NCI-H1417 treated with DMSO at 0.1 percent for 48 hours (cell line): ENCODE measurements at places on chromosomes 3 and 15.

DNA sequence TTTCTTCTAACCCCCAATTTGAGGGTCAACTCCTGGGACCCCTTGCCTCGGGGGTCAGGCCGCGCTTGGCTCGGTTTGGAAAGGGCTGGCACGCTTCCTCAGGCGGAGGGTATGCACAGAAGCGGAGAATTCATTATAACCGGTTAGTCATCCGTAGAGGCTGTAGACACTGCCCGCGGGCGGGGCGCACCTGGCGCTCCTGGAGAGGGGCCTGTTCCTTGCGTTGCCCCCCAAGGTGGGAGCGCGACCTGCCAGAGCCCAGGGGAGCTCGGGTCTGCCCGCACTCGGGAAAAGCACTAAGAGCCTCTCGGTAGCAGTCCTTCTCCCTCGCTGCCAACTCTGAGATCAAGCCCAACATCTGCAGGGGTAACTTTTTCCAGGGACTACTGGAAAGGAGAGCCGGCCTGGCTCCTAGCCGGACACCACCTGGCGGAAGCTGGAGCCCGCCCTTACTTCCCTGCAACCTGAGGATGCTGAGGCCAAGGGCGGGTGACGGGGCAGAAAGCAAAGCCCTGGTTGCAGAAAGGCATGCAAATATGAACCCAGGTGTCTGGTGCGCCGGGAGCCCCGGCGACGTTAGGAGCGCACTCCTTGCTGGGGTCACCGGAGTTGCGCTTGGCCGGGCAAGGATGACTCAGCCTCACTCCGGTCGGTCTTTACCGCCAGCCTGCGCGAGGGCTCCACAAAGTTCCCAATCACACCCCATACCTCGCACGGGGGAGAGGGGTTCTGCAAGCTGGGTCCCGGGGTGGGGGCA lies 1.5 kb upstream of the CACNA2D3 start:
- no peak for DNase-seq

DNA sequence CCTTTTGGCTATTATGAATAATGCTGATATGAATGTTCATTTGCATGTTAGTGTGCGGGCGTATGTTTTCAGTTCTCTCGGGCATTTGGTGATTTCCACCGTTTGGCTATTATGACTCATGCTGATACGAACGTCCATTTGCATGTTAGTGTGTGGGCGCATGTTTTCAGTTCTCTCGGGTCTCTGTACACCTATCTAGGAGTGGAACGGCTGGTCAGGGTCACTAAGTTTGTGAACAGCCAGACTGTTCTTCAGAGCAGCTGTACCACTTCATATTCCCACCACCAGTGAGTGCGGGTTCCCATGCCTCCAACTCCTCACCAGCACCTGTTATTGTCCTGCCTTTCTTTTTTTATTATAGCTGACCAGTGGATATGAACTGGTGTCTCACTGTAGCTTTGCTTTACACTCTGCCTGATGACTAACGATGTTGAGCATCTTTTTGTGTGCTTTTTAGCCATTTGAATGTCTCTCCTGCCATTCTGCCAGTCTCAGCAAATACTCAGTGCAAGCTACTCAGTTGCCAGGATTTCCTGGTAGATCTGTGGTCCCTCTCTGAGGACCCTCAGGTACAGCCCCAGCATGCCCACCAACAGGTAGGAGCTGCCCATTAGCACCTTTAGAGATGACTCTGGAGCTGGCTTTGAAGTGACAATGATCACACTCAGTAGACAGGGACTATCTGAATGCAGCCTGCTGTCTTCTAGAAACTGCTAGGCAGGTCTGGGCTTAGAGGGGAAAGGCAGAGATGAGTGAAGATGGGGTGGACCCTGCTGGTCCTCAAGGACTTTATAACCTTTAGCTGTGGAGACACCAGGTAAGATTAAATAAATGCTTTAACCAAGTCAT lies 141.1 kb downstream of the XXYLT1 start:
- DNase-seq: no peak

- no peak for DNase-seq
Measured at GRCh38 chr15:35630985-35631384, 85.0 kb upstream of the DPH6 start.

GRCh38 chr3:86416334-86416733 lies 574.6 kb downstream of the VGLL3 start:
- DNase-seq: no peak

GRCh38 chr3:71046791-71047190 lies 536.7 kb downstream of the FOXP1 start:
- DNase-seq: no peak

- DNase-seq: no peak
Measured at GRCh38 chr15:50181969-50182218, at the start of gene SLC27A2. Gene SLC27A2 (plus strand): TSS chr15:50182196. CDS start chr15:50182428, 232 bp downstream.

DNA sequence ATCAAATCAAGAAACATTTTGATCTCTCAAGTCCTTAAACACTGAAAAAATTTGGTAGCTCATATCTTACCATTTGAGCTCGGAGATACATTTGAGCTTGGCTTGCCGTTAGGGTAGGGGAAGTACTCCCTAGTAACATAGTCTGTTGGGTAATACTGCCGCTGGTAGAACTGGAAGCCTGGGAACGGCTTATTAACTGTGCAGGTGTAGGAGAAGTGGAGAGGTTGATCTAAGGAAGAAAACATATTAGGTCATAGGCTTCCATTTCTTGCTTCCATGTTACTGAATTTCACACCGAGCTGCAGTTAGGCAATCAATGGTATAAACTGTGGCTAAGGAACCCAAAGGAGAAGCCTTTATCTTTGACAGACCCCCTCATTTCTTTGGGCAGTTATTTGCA lies 32.5 kb downstream of the PHC3 start:
- DNase-seq: no peak

DNA sequence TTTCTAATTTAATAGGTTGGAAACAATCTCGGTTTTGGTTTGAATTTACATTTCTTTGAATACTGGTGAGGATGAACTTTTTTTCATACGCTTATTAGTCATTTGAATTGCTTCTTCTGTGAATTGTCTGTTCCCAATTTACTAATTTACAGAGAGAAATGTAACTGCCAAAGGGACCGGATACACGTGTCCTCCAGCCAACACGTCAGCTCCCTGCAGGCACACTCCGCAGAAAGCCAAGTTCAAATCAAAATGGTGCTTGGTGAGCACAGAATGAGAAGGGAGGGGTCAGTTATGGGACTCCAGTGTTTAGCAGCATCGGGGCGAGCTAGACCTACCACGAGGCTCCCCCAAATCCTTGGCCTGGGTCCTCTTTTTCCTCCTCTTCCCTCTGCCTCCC lies 10.8 kb upstream of the TSEN2 start:
- DNase-seq: no peak

GRCh38 chr3:171755656-171756055 lies 54.6 kb downstream of the PLD1 start:
- no peak for DNase-seq

- no peak for DNase-seq
Measured at GRCh38 chr15:40095371-40096093, 13.1 kb downstream of the BMF start.

DNA sequence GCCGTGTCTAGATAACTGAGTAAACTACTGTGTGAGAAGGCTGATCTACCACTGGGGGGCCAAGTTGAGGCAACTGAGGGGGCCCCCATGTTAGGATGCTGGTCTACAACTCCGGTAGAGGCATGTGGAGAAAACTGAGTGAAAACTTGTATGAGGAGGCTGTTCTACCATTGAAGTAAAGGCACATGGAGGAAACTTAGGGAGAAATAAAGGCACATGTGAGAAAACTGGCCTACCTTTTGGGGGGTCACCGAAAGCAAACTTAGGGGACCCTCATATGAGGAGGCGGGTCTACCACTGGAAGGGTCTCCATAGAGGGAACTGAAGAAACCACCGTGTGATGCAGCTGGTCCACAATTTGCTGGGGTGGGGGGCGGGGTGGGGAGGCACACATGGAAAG lies 155.2 kb downstream of the FBLN2 start:
- no peak for DNase-seq

DNA sequence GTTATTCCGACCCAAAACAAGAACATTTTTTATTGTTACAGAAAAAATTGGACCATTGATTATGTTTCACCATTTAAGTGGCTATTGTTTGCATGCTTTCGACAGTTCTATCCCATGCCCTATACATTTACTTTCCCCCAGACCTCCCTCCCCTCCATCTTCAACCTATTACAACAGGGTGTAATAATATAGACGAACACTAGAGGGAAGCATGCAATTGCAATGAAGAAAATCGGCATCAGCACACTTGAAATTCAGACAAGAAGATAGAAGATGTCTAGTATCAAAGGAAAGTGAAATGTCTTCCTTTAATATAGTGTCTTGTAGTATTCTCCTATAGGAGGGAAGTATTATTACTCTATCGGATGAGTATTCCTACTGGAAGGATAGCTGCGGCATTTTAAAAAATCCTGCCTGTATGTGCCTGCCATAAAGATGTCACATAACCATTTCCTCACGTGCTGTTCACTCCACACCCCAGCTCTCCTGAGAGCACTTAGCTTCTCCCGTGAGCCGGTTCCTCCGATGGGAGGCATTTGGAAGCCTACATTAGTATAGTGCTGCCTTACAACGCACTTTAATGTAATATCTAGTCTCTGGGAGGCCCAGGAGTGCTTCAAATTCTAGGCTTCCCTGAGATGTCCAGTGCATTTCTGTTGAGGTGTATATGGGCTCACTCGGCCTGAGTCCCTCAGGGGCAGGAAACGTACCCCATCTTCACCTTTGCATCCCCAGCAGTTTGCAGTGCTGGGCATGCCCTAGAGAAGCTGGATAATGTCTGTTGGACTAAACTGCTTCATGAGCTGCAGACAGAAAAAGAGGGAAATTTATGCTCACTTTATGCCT lies 17.8 kb upstream of the ERICH6 start:
- peak; percentile 54 for DNase-seq

DNA sequence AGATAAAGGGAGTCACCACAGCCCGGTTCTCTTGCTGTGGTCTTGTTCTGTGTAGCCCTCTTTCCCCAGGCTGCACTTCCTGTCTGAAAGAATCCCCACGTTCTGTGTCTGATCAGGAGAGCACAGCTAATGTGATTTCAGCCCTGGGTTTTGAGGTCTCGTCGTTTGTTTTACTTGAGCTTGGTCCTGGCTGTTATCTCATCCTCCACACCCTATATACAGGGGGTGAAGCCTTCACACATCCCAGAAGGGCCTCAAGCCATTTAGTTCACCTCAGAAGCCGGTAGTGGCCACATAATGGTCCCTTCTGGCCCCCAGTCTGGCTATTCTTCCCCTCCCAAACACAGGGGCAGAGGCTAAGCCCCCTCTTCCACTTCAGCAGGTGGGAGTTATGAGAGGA lies 115.6 kb downstream of the PDE8A start:
- no peak for DNase-seq

GRCh38 chr3:108293858-108294257 lies 2.5 kb upstream of the HHLA2 start:
- no peak for DNase-seq

- no peak for DNase-seq
Measured at GRCh38 chr3:114850898-114851297, 296.2 kb downstream of the ZBTB20 start.

GRCh38 chr15:58036579-58036978 lies 28.9 kb downstream of the ALDH1A2 start:
- no peak for DNase-seq

DNA sequence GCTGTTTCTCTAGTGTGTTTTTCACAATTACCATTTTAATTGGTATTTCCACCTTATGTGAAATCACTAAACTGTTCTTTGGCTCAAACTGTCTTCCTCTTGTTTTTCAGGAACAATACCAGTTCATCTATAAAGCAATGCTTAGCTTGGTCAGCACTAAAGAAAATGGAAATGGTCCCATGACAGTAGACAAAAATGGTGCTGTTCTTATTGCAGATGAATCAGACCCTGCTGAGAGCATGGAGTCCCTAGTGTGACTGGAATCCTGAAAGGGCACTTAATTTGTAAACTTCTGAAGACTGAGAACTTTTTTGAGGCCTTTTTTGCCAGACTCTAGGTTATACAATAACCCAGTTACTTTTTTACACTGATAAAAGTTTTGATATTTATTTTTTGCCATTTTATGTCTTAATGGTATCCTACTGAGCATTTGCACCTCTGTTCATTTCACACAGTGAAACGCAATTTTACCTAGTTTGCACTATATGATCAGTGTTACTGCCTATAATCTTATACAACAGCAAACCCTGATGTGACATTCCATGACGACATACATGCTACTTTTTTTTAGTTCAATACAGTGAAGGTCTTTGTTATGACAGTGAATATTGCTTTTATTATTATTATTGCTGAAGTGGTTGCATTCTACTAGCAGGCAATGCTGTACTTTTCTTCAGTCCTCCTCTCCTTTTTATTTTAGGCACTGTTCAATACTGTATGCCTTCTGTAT lies 80.1 kb downstream of the FEZF2 start:
- DNase-seq: no peak

DNA sequence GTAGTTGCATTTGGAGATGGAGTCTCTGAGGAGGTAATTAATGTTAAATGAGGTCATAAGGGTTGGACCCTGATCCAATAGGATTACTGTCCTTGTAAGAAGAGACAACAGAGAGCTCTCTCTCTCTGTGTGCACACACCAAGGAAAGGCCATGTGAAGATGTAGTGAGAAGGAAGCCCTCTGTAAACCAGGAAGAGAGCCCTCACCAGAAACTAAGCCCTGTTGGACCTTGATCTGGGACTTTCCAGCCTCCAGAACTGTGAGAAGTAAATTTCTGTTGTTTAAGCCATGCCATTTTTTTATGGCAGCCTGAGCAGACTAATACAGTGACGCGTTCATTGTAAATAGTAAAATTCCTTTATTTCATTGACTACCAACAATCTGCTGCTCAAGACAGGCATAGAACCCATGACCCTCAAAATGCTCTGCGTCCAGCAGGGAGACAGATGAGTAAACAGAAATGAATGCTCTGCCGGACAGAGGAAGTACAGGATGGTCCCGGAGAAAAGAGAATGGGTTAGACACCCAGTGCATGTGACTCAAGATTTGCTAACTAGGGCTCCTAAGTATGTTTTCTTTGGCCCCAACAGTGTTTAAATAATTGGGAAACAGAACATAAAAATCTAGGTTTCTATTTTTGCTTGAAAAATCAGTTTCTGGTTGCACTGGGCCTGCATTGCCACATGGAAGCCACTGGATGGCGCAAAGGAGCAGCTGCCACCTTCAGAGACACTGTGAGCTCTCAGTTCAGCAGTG lies 37.9 kb upstream of the TNFAIP8L3 start:
- DNase-seq: no peak

- no peak for DNase-seq
Measured at GRCh38 chr3:123907720-123908119, 23.6 kb upstream of the MYLK start.

DNA sequence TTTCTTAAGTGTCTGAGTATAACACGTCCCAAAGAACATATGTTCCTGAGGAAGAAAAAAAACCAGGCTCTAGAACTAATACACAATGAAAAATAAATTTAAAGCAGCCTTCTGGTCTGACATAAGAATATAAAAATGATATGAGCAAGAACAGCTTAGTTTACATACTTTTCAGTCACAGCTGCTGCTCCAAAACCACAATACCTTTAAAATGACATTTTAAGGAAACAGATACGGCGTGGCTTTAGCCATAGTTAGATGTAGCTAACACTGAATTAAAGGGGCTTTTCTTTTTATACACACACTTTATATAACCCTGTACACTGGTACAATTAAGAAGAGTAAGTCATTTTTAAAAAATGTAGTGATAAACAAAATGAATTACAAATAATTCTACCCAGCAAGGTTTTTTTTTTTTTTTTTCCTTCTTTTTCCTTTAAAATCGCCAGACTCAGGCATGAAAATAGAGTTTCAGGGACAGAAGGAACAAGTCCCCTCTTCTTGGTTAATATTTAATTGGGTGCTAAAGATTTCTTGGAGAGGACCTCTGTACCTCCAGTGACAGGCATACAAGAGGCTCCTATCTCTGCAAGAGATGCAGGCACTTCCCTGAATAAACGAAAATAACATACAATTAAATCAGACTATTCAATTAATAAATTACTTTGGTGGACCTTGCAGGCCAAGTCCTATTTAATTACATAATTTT lies 265.6 kb downstream of the FOXP1 start:
- no peak for DNase-seq
